ENCODE measurements at places on chromosomes 1 and 21.

DNA sequence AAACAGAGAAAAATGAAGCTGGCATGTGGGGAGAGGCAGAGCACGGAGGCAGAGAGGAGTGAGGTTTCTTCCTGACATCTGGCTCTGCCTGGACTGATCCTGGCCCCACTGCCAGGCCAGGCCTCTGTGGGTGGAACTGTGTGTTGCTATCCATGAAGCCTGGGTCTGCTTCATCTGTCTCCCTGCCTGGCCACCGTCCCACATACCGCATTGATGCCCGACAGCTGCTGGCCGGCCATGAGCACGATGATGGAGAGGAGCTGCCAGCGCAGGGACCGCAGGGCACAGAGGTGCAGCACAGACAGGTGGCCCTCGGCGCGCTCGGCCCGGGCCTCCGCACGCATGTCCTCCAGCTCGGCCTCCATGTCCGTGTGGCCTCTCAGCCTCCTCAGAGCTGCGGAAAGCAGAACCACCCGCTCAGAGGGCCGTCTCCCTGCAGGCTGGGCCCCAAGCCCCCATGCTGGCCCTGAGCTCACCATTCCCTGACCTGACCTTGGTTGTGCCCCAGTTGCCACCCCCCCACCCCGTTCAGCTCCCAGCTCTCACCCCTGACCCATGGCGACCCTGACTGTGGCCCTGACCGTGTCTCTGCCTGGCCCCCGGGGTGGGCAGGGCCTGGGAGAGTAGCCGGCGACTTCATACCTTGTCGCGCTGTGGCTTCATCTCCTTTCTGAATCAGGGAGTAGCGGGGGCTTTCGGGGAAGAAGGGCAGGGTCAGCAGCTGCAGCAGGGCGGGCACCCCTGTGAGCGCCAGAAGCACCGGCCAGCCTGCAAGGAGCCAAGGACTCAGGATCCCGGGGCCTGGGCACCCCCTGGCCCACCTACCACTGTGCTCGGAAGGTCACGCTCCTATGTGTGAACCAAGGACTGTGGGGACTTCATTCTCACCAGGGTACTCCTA is 11.5 kb downstream of the SLC2A7 start:
- no peak for DNase-seq

GRCh38 chr21:32566741-32567389 is 18.5 kb downstream of the TCP10L start:
- no peak for DNase-seq

DNA sequence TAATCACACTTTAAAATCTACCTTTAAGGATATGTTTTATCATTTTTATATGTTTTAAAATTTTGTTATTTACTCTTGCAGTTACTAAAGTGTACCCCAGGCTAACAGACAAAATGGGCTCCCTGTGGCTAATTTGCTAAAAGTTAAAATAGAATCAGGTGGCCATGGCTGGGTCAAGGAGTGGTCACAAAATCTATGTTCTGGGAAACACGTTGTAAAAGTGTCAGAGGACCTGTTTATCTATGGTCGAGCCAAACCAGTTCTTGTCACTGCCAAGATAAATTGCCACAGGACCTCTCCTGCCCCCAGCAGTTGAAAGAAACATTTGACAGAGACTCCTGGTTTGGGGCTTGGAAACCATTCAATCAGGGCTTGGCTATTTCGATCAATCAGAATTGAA is 21.2 kb upstream of the TTLL7 start:
- DNase-seq: no peak

DNA sequence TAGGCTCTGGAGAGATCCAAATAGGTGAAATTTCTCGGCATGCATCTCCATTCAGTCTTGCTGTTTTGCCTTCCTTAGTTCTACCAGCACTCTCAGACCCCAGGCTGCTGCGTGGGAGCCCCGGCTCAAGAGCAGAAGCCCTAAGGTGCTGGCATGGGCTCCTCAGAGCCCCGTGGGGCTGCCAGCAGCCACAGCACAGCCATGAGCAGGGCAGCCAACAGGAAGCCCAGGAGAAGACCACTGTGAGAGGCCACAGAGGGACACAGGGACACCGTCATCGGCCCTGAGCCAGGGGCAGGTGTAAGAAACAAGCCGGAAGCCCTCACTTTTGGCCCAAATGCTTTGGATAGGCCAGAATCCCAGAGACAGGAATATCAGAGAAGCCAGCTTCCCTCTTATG is 66.6 kb downstream of the HIVEP3 start:
- no peak for DNase-seq

GRCh38 chr1:53946252-53947171 is at the start of gene LRRC42:
LRRC42 (plus strand) TSS chr1:53946350; CDS start chr1:53952000, 5,650 bp downstream.
- DNase-seq: no peak

DNA sequence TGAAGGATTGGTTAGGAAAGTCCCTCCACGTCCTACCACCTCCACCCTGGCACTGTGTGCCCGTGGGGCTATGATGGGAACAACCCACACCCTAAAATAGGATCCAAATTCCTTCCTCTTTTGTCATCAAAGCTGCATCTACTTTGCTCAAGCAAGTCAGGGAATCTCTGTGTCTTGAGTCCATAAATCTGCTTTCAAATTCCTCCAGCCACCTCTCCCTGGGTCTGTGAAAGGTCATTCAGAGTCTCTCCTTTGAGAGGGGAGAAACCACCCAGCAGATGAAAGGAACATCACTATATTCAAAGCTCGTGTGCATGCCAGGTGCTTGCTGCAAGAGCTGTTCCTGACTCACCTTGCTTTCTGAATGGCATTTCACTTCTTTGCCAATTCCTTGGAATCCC is 243.6 kb downstream of the TM2D1 start:
- DNase-seq: no peak

- no peak for DNase-seq
Observed at GRCh38 chr1:245797592-245798348, 643.0 kb downstream of the KIF26B start.

DNA sequence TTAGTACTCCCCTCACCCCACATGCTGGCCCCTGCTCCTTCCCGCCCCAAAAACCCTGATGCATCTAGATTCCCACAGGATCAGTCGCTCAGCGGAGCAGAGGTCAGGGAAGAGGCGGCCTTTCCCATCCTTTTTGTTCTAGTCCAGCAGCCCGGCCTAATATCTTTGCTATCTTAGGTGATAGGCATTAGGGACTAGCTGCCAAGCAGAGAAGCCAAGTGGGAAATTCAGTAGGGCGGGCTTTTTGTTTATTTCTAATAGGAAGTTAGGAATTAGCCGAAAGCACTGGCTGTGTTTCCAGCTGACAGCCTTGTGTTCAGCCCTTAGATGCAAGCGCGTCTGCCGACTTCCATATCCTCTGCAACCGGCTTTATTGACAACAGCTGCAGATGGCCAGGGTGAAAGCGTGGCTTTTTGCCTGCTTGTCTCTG is 59.0 kb upstream of the BCAR3 start:
- DNase-seq: no peak

DNA sequence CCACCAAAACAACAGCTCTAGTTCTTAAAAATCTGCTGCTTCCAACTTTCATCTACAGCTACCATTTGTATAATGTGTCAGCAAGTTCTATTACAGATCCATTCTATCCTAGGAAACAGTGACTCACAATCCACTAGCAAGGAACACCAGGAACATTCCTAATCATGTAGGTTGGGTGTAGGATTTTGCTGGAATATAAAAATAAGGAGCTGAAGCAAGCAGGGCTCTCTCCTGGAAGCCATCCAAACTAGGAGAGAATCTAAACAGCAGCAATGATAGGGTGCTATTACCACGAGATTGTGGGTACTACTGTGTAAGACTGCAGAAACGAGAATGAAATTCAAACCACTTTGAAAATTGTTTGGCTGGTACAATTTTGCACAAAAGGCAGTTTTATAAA is 135.0 kb downstream of the PTPN14 start:
- DNase-seq: no peak

DNA sequence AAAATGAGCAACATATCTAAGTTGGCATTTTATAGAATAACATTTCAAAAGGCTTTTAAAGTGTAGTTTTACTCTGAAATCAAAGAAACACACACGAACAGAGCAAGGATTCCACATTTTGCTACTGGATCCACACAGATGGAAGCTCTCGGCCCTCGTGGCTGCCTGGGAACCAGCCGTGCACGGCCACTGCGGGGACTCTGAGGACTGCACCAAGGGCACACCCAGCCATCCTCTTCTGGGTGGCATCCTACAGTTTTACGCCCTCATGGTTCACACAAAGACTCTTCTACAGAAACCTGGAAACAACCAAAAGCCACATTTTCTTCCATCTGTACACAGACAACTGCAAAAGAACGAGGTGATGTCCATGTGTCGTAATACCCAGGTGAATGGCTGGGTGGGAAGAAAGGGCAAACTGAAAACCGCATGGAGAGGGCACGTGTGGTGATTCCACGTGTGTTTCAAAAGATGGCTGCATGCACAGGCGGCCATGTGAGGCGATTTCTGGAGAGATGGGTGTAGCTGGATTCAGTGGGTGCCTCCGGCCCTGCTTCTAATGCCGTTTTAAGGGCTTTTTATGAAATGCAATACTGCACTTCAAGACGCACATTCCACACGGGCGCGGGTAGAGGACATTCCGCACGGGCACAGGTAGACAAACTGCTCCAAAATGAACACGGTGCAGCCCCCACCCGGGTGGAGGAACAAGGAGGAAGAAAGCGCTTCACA is 8.1 kb downstream of the POFUT2 start:
- DNase-seq: no peak

GRCh38 chr1:195618287-195618686 is 990.0 kb downstream of the KCNT2 start:
- DNase-seq: no peak

- no peak for DNase-seq
Observed at GRCh38 chr1:177794376-177794991, 175.4 kb downstream of the SEC16B start.

- DNase-seq: no peak
Observed at GRCh38 chr1:12302798-12303447, 73.1 kb downstream of the VPS13D start.
